HuH-7.5 (cell line): ENCODE measurements at places on chromosomes 11 and 22.

- no peak for DNase-seq
Measured at GRCh38 chr11:15670520-15671070, 555.9 kb downstream of the INSC start.

- no peak for DNase-seq
Measured at GRCh38 chr11:71139516-71140205, 112.7 kb downstream of the SHANK2 start.

DNA sequence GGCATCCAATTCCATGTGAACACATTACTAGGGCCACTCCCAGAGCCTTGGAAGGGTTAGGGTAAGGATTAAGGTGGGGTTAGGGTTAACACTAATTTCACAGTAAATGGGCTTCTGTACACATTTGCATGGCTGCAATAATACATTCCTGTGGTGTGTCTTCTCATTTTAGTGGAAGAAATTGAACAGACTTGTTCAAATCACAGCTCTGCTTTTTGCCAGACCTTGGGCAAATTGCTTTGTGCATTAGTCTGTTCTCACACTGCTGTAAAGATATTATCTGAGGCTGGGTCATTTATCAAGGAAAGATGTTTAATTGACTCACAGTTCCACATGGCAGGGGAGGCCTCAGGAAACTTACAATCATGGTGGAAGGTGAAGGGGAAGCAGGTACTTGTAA lies 45.4 kb upstream of the RCN1 start:
- DNase-seq: no peak

- DNase-seq: no peak
Measured at GRCh38 chr11:107961480-107961879, 33.2 kb downstream of the RAB39A start.

- no peak for DNase-seq
Measured at GRCh38 chr11:101521821-101522220, 62.0 kb downstream of the TRPC6 start.

DNA sequence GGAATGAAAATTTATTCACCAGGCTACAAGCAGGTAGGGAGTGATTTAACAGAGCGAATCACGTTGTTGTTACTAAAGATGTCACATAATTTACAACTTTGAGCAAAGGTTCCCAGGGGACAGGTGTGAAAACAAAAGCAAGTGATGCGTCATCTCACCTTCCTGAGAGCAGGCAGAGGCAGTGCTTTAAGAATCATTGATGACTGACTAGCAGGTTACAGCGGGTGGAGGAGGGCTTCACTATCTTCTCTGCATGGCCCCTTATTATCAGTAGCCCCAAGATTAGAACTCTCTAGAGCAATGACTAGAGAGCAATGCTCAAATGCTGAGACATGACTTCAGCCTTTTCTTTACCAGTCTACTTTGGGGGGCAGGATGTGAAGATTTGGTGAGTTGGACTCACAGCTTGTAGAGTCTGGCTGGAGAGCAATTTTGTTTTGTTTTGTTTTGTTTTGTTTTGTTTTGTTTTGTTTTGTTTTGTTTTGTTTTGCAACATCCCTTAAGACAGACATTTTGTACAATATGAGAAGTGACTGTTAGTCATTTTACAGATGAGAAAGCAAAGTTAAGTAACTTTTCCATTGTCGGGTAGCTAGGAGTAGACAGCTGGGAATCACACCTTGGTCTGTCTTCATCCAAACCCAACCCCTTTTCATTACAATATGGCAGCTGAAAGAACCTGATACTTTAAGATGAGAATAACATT lies 84.8 kb downstream of the SLC1A2 start:
- no peak for DNase-seq

DNA sequence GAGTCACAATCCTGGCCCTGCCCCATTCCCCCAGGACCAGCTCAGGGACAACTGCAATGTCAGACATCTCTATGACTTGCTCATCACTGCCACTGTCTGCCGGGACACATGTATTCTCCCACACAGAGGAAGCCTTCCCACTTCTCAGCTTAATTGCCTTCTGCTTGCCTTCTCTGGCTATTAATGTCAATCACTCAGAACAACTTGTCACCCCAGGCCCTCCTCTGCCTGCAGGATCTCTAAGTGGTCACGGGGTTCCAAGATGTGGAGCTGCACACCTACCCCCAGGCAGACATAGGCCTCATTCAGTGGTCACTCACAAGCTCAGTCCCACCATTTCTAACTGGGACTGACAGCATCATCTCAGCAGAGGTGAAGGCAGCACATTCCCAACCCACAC lies 15.1 kb downstream of the PLEKHA7 start:
- DNase-seq: no peak

DNA sequence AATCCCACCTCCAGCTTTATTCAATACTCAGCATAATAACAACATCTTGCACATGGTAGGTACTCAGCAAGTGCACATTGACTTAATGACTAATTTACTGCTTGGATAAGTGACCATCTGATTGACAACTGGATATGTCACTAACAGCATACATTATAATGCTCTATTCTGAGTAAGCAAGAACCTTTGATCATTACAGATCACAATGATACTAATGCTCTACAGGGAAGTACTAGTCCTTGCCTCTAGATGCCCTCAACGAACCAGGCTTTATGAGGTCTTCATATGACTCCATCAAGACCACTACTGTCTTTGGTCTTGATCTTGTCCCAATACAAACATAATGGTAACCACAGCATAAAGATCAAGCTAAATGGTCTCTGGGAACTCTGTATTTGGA lies 167.6 kb upstream of the MTMR2 start:
- DNase-seq: no peak

- no peak for DNase-seq
Measured at GRCh38 chr11:33157103-33158027, 3.9 kb downstream of the CSTF3 start.

- DNase-seq: no peak
Measured at GRCh38 chr11:10674911-10675440, 18.6 kb downstream of the IRAG1 start.

- no peak for DNase-seq
Measured at GRCh38 chr11:57596266-57596885, 1.1 kb upstream of the SERPING1 start.

DNA sequence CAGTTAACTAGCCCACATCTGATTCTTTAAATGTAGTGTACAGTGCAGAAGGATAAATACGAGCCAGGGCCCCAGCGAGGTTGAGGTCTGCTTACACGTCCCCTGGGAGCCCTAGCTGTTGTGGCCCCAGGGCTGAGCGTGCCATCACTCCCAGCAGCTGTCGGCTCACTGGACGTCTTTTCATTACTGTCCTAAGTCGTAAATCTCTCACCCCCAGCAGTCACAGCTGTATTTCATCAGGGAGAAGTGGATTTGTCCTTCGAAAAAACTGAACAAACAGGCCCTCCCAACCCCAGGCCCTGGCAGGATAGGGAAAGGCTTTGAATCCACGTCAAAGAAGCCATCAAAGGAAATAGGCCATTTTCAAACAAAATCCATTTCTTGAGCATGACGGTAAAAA lies 110.4 kb upstream of the CSNK2A3 start:
- DNase-seq: no peak

DNA sequence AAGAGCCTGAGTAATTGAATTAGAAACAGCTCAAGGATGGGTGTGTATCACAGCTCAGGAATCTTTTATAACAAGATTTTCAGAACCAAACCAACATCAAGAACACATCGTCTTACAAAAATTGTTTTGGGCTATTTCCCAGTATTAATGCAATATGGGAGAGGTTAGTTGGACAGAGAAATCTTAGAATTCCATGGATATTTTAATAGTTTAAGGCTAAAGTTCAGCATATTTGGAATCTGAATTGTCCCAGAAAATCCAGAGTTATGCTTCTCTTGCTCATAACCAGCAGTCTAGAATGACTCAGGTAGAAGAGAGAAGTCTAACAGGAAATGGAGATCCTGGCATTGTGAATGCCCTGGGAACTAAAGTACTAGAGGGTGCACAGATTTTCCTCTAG lies 74.6 kb downstream of the ADM start:
- DNase-seq: no peak

DNA sequence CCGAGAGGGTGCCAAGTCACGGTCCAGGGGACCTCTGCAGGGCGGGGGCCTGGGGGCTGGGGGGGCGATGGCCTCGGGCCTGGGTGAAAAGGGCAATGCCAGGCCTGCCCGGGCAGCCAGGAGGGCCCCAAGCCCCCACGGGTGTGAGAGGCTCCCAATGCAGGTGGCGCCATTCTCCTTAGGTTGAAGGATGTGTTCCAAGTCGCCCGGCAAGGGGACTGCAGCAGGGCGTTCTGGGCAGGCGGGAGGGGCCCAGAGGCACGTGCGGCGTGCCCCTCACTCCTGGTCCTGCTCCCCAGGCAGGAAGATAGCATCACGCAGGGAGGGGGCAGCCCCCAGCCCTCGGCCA lies 730 bp upstream of the TNNI2 start:
- DNase-seq: no peak

GRCh38 chr11:79507706-79508105 lies 66.9 kb upstream of the TENM4 start:
- DNase-seq: no peak

GRCh38 chr11:281486-282161 lies 3.4 kb downstream of the NLRP6 start:
- DNase-seq: no peak
